GM23338 (cell line): ENCODE measurements at places on chromosomes 12 and 14.
A peak's percentile ranks its signal among the peaks of the same experiment; 100 is the strongest.

GRCh38 chr12:129807136-129807535, 96.7 kb downstream of the TMEM132D start:
- no peak for DNase-seq

DNA sequence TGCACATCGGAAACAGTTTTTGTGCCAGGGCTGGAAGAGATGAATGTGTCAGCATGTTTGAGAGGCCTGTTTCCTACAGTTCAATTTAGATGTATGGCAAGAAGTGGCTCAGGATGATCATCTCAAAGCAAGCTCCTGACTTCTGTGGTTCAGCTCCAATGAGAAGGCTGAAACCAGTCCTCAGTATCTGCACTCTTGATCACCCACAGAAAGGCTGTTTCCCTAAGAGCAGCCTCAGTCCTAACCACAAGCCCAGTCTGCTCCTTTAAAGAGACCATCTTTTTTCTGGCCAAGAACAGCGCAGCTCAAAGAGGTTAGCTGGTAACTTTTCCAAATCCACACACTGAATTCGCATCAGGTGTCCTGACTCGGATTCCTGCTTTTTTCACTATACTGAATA, 19.2 kb downstream of the CSRP2 start:
- DNase-seq, result no peak

DNA sequence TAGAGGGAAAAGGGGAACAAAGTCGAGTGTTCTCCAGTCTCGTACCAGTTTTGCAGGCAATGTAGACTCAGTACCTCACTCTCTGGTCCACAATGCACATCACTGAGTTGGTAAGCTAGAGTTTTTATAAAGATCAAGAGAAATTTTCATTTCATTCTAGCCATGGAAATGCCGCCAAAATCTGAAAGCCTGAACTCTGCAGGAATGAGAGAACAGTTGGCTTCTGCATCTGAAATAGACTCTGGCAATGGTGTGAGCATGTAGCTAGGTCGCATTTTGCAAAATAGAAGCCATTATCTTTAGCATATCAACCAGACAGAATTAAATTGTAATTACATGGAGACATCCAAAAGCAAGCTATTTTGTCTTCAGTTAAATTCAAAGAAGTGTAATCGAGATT, 381.0 kb downstream of the NOVA1 start:
- DNase-seq, result no peak

GRCh38 chr12:94872971-94873733, 130.3 kb downstream of the NDUFA12 start:
- peak; percentile 52 for DNase-seq

DNA sequence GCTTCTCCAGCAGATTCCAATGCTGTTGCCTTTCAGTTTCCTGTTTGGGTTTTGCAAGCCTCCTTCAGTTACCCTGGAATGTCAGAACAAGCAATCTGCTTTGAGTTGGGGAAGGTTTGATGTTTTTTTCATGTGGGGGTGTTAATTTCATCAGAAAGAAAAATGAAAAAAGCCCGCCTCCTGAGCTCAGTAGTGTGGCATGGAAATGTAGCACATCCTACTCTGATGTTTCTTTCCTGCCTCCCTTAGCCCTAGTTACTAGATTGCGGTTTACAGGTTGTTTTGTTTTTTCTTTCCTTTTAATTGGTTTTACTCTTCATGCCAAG, 22.6 kb downstream of the IFNG-AS1 start:
- peak; percentile 14 for DNase-seq

DNA sequence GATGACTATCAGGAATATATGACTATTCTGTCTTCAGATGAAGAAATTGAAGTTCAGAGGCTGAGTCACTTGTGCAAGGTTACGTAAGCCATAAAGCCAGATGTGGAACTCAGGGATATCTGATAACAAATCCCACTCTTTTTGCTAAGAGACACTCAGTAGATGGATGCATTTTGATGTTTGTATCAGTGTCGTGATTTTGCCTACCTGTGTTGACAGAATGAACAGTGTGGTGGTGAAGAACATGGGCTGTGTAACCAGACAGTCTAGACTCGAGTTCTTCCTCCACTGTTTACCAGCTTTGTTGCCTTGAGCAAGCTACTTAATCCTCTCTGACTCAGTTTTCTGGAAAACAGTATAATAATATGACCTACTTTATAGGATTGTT, 93.9 kb downstream of the DAAM1 start:
- no peak for DNase-seq

GRCh38 chr12:104486363-104486750, 29.6 kb downstream of the CHST11 start:
- no peak for DNase-seq

GRCh38 chr12:58932806-58933681, 12.7 kb upstream of the LRIG3 start:
- peak; percentile 34 for DNase-seq

DNA sequence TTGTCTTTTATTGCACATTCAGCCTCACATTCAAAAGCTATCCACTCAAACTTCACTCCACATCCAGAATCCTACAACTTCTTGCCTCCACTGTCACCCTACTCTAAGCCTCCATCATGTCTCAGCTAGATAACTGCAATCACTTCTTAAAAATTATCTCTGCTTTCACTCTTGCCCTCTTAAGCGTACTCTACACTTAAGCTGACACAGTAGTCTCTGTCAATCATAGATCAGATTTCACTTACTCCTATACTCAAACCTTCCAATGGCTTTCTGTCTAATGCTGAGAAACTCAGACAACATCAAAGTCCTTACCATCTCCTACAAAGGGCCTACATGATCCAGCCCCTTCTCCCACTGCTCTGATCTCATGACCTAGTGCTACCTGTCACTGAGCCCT, 304.1 kb downstream of the ITPR2 start:
- no peak for DNase-seq

DNA sequence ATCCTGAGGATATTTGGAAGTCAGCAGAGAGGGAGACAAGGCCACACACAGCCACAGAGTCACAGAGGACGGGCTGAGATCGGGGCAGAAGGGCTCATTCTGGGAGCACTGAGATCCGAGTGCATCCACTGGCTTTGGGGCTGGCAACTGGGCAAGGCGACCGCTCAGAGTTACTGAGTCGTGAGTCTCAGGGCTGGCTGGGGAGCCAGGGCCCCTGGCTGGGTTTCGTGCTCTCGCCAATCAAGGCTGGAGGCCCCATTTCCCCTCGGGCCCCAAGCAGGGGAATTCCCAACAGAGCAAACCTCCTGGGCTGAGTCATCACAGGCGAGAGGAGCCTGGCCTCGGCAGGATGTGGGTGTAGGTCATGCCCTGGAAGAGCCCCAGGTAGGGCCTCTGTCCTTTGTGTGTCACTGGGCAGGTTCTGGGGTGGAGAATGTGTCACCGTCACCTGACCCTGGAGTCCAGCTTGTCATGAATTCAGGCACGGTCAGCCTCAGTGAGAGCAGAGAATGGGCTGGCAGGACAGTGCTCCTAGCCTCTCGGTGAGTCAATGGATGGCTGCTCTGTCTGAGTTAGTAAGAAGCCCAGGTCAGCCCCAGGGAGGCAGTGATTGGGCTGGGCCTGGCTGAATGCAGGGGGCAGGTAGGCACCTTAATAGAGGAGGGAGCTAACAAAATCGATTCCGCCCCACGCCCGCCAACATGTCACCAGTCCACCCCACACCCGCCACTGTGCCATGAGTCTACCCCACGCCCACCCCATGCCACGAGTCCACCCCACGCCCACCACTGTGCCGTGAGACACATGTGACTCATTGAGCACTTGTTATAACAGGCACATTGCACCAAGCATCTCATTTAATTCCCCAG, 16.9 kb downstream of the ASB2 start:
- peak; percentile 59 for DNase-seq

- DNase-seq, result peak; percentile 28
Observed at GRCh38 chr12:29072631-29073030, 76.4 kb upstream of the FAR2 start.

DNA sequence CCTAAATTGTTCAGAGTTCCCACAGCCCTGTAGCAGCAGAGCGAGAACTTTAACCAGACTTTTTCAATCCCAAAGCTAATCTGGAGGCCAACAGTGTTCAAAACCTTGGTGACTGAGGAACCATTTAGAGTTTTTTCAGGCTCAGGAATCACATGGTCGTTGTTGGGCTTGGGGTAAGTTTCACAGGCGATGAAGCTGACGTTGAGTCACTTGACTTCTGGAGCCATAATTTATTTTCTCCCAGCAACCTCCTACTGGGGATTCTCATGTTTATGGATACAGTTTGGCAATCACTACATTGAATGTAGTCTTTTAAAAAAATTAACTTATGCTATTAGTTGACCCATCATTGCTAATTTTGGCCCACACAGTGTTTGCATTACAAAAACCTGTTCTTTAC, 34.5 kb downstream of the SSPN start:
- no peak for DNase-seq

- peak; percentile 51 for DNase-seq
Observed at GRCh38 chr14:45284802-45285201, 31.8 kb upstream of the MIS18BP1 start.

DNA sequence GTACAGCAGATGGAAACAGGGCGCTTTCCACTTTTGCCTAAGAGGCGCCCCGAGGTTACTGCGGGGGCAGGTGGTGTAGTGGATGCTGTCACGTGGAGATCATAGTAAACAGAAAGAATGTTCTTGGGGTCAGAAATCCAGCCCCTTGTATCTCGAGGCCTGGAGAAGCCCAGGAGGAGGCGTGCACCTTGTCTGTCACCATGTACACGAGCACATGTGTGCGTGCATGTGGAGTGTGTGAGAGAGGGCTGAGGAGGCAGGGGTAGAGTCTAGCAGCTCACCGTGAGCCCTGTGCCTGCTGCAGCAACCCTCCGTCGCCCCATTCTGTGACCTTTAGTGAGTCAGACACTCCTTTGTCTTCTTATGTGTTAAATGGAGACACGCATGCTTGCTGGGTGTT, 59.0 kb downstream of the CACNA1C start:
- no peak for DNase-seq

- no peak for DNase-seq
Observed at GRCh38 chr14:96581026-96581425, 78.8 kb downstream of the PAPOLA start.

- no peak for DNase-seq
Observed at GRCh38 chr12:87813476-87814234, 215.5 kb downstream of the C12orf50 start.

- DNase-seq, result no peak
Observed at GRCh38 chr12:50603817-50604639, 99.2 kb downstream of the DIP2B start.

DNA sequence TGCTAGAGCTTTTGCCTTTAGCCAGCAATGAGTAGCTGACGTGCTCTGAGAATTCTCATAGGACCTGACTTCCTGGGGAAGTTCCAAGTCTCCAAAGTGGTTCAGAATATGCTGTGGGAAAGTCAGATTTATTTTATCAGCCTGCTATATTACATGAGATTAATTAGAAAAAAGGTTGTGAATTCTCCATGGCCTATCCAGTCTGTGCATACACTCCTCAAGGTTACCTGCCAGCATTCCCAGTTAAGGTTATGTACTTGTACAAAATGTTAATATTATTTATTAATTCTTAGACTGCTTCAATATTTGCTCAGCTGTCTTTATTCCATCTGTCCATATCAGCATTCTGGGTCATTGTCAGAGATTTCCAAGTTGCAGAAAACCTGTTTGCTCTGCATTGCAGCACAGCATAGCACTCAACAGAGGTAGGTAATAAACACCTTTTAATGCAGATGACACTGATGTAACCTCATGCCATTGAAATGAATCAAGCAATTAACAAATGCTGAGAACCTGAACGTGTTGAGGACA, 2.7 kb upstream of the SEL1L start:
- no peak for DNase-seq

GRCh38 chr12:113857371-113857770, 108.8 kb downstream of the RBM19 start:
- DNase-seq, result no peak

DNA sequence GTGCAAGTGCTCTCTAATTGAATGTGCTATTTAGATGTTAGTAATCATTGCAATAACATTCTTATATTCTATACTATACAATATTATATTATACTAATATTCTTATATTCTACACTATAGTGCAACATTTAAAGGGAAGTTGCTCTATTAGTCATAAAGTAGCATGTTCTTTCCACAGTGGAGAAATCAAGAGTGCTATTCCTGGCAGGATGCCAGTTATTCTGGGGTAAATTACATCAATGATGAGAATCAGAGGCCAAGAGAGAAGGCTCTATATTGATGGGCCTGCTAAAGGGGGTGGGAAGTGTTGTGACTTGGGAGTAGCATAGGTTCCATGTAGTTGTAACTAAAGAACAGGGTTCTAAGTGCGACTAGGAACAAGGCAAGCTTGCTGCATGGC, 121.5 kb downstream of the SLC15A5 start:
- no peak for DNase-seq

DNA sequence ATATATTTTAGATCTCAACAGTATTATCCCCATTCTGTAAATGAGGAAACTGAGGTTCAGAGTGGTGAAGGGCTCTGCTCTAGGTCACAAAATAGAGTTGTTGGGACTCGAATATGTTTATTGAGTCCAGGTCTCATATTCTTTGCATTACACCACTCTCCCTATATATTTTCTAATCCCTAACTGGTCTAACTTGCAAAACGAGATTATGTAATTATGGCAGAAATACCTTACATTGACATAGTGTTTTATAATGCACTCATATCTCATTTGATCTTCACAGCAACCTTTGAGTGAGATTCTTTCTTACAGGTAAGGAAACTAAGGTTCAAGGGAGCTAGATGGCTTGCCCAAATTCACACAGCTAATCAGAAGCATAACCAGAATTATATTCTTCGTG, 106.9 kb upstream of the LRIG3 start:
- DNase-seq, result no peak
